CD14-positive monocyte (primary cell): ENCODE measurements at places on chromosomes 13 and 19.

- no peaks in the 10 kb centered on the region for H3K36me3 ChIP-seq
- H3K27ac ChIP-seq, result no peak overlapping the region
- H3K27me3 ChIP-seq, result no peaks in the 10 kb centered on the region
- DNase-seq, result no peak
- H3K4me1 ChIP-seq, result no peaks in the 10 kb centered on the region
Measured at GRCh38 chr19:50550594-50550966, 17.7 kb downstream of the LRRC4B start.

- no peak for DNase-seq
- H3K27ac ChIP-seq, result no peak overlapping the region
- H3K4me1 ChIP-seq, result no peaks in the 10 kb centered on the region
- H3K4me3 ChIP-seq, result no peak overlapping the region
- no peaks in the 10 kb centered on the region for H3K27me3 ChIP-seq
Measured at GRCh38 chr19:57302020-57302465, 18.2 kb upstream of the ZNF543 start.

- H3K4me3 ChIP-seq, result no peak overlapping the region
- no peaks in the 10 kb centered on the region for H3K36me3 ChIP-seq
- H3K27me3 ChIP-seq, result no peaks in the 10 kb centered on the region
Measured at GRCh38 chr13:109101550-109102144, 472.2 kb downstream of the MYO16 start.

DNA sequence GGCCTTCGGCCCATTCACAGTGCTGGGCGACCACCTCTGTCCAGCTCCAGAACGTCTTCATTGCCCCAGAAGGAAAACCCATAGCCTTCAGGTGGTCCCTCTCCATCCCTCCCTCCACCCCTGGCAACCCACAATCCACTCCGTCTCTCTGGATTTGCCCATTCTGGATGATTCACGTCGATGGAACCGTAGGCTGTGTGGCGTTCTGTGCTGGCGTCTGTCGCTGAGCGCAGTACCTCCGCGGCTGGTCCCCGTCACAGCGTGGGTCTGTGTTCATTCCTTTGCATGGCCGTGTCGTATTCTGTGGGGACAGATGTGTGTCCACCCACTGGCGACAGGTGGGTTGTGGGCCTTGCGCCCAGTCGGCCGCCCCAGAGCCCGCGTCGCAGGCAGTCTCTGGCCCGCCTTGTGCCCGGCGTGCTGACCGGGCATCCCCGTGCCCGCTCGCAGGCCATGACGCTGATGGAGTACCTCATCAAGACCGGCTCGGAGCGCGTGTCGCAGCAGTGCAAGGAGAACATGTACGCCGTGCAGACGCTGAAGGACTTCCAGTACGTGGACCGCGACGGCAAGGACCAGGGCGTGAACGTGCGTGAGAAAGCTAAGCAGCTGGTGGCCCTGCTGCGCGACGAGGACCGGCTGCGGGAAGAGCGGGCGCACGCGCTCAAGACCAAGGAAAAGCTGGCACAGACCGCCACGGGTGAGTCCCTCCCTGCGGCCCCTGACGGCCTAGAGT is 10.1 kb downstream of the EPN1 start:
- no peak overlapping the region for H3K4me3 ChIP-seq
- H3K27ac ChIP-seq, result no peak overlapping the region
- H3K36me3 ChIP-seq, result peaks cover 87% of the 10 kb centered on the region
- peaks cover 4% of the 10 kb centered on the region for H3K4me1 ChIP-seq

DNA sequence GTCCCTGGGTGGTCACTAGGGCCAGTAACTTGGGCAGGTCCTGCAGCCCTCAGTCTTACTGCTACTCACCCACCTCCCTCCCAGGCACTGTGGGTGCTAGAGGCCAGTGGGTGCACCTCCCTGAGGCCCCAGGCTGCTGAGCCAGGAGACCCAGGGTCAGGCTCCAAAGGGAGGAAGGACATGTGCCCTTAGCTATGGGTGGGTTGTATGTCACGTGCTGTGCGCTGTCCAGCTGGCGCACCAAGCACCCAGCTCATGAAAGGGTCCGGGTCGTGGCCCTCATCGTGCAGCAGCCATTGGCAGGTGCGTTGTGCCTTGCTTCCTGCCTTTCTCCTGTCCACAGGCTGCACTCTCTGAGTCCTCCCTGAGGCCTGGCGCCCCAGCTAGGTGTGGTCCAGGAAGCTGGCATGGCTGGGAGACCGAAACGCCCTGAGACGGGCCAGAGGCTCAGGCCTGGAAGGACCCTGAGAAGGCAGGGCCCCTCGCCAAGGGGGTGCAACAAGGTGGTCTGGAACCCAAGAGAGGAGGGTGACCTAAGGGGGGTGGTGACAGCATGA is 47.0 kb upstream of the KCTD15 start:
- H3K36me3 ChIP-seq, result no peaks in the 10 kb centered on the region
- no peaks in the 10 kb centered on the region for H3K27me3 ChIP-seq
- no peak for DNase-seq
- H3K4me3 ChIP-seq, result no peak overlapping the region
- no peak overlapping the region for H3K27ac ChIP-seq
- no peaks in the 10 kb centered on the region for H3K4me1 ChIP-seq

DNA sequence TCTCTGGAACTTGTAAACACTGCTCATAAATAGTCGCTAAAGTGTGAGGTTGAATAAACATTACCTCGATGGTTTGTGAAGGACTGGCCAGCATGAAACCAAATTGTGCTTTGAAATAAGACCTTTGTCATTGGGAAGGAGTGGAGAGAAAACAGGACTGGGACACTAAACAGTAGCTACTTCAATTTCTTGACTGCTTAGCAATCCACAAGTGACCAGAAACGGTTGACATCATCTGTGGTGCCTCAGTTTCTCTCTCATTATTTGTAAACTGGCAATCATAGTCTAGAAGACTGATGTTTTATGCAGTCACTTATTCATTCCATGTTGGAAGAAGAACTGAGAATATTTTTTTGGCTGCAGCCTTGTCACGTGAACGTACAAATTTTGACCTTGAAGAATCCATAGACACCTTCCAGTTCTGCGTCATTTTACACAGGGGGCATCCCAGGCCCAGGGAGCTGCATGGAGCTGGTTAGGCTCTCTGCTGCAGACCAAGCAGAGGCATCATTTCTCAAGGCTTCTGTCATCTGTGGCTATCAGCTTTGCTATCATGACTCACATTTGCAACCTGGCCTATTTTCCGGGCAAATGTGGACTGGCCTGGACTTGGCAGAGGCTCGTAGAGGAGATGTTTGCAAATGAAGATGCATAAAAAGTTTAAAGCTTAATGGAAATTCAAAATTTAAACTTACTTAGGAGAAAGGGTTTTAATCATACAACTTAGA is 391.8 kb downstream of the FGF9 start:
- no peak for DNase-seq
- H3K36me3 ChIP-seq, result no peaks in the 10 kb centered on the region
- no peaks in the 10 kb centered on the region for H3K4me1 ChIP-seq
- no peak overlapping the region for H3K27ac ChIP-seq
- no peak overlapping the region for H3K4me3 ChIP-seq
- H3K27me3 ChIP-seq, result no peaks in the 10 kb centered on the region

GRCh38 chr13:110640591-110641029 is 25.3 kb downstream of the NAXD start:
- H3K4me3 ChIP-seq, result no peak overlapping the region
- H3K36me3 ChIP-seq, result peaks cover 99% of the 10 kb centered on the region
- H3K27me3 ChIP-seq, result no peaks in the 10 kb centered on the region
- H3K27ac ChIP-seq, result peak overlapping the region; percentile 53
- DNase-seq, result no peak

DNA sequence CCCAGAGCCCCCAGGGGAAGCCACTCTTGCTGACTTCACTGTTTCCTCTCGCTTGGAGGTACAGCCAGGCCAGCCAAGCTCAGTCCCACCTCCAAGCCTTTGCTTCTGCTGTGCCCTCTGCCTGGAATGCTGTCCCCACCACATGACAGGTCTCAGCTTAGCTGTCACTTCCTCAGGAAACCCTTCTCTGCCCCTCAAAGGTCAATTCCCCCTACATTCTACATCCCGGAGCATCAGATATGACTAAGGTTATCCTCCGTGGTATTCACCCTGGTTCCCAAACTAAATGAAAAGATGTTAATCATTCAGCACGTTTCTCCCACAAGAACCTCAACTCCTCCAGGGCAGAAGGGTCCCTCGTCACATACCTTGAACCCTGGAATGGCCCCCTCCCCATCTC is 53.5 kb downstream of the PTPRS start:
- no peak for DNase-seq
- H3K27me3 ChIP-seq, result peaks cover 4% of the 10 kb centered on the region
- H3K27ac ChIP-seq, result no peak overlapping the region
- no peaks in the 10 kb centered on the region for H3K4me1 ChIP-seq
- H3K4me3 ChIP-seq, result no peak overlapping the region

GRCh38 chr19:18202778-18203407 is 949 bp downstream of the RAB3A start:
- DNase-seq, result peak; percentile 41
- peaks cover 9% of the 10 kb centered on the region for H3K36me3 ChIP-seq
- H3K4me3 ChIP-seq, result peak overlapping the region; percentile 51
- H3K27me3 ChIP-seq, result peaks cover 7% of the 10 kb centered on the region
- no peak overlapping the region for H3K27ac ChIP-seq

DNA sequence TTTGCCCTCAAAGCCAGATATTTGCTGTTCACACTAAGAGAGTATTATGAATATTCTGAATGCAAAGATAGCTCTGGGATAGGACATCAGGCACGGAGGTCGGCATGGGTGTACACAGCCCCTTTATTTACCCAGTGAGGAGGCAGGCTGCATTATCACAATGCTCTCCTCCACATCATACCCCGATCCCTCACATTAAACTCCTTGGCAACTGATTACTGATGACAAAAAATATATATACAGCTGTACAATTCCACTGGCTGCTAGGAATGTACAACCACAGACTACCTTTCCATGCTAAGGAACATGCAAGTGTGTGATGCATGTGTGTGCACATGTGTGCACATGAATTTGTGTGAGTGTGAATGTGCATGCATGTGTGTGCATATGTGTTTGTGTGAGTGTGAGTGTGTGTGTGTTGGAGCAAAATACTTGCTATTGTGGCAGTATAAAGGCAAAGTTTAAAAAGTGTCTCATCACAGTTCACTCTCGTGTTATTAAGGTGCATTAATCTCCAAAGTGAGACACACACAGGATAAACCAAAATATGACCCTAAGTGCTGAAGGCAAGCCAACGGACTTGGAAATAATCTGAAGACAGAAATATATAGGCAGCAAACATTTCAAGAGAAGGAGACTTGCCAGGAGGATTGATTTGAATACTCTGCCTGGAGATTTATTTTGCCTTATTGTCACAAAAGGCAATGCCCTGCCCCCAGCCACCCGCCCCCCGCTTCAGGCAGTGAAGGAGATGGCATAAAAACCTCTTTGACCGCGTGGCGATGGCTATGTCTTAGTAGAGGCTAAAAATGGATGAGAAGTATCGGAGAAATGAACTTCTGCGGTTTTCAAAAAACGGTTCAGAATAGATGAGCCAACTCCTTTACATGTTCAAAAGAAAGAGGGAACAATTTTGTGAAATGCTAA is 274.8 kb downstream of the TSHZ3 start:
- DNase-seq, result no peak
- H3K4me1 ChIP-seq, result no peaks in the 10 kb centered on the region
- no peak overlapping the region for H3K27ac ChIP-seq
- H3K36me3 ChIP-seq, result no peaks in the 10 kb centered on the region
- H3K27me3 ChIP-seq, result peaks cover 37% of the 10 kb centered on the region

DNA sequence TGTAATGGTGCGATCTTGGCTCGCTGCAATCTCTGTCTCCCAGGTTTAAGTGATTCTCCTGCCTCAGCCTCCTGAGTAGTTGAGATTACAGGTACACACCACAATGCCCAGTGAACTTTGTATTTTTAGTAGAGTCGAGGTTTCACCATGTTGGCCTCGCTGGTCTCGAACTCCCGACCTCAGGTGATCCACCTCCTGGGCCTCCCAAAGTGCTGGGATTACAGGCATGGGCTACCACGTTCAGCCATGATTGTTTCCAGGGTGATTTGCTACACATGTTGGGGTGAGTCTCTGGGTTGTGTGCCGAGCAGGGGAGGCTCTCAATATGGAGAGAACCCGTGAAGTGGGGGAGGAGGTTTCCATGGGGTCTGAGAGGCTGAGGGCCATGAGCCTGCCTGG is 24.8 kb upstream of the CEACAM21 start:
- DNase-seq, result no peak
- no peaks in the 10 kb centered on the region for H3K36me3 ChIP-seq
- peaks cover 72% of the 10 kb centered on the region for H3K4me1 ChIP-seq
- H3K4me3 ChIP-seq, result no peak overlapping the region

GRCh38 chr13:33080972-33081590 is 64.9 kb downstream of the KL start:
- no peak overlapping the region for H3K4me3 ChIP-seq
- no peak overlapping the region for H3K27ac ChIP-seq
- no peaks in the 10 kb centered on the region for H3K4me1 ChIP-seq
- H3K27me3 ChIP-seq, result no peaks in the 10 kb centered on the region
- H3K36me3 ChIP-seq, result no peaks in the 10 kb centered on the region

DNA sequence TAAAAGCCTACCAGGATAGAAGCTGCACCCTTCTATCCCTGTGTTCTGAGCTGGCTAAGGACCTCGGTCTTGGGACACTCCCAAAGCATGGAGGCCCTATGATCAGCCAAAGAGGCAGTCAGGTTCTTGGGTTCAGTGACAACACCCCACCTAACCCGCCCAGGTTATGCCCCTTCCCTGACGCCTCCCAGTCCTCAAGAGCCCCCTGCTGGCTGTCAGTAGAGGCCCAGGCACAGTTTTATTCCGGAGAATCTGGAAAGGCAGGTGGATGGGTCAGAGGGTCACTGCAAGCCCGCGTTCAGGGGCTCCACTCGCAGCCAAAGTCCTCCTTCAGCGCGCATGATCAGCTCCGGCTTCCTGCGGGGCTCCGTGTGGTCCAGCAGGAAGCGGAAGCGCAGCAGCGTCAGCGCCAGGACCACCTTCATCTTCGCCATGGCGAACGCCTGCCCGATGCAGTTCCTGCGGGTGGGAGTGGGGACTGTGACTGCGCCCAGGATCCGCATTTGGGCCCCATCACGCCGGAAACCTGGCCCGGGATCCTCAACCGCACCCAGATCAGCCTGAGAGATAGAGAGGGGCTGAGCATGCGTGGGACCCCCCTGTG is 22.3 kb downstream of the OR10H3 start:
- H3K27ac ChIP-seq, result no peak overlapping the region
- no peaks in the 10 kb centered on the region for H3K4me1 ChIP-seq
- peaks cover 6% of the 10 kb centered on the region for H3K27me3 ChIP-seq
- DNase-seq, result peak; percentile 12
- H3K4me3 ChIP-seq, result no peak overlapping the region
- no peaks in the 10 kb centered on the region for H3K36me3 ChIP-seq

GRCh38 chr19:53915000-53915399 is 5.9 kb downstream of the CACNG7 start:
- DNase-seq, result no peak
- H3K27me3 ChIP-seq, result peaks cover 11% of the 10 kb centered on the region
- no peaks in the 10 kb centered on the region for H3K36me3 ChIP-seq
- H3K27ac ChIP-seq, result no peak overlapping the region
- no peak overlapping the region for H3K4me3 ChIP-seq

DNA sequence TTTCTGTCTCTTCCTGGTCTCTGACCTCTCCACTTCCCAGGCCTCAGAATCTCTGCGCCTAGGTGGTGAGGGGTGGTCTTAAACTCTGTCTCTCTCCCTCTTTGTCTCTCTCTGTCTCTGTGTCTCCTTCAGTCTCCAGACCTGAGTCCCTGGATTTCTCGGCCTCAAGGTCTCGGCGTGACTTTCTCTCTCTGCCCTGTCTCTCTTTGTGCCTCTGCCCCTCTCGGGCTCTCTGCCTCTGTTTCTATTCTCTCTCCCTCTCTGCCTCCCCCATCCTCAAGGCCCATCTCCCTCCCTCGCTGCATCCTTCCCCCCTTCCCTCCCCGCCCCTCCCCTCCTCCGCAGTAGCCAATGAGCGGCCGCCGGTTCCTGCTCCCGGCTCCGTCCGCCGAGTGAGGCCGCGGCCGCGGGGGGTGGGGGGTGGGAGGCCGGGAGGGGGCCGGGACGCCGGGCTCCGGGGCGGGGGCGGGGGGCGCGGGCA is at the start of gene CACNG7:
TSS of gene CACNG7 (plus strand) at position 344 of the 481 bp plus-strand sequence. CDS start 3,554 bp downstream, outside the sequence.
- H3K36me3 ChIP-seq, result no peaks in the 10 kb centered on the region
- H3K27me3 ChIP-seq, result peaks cover 32% of the 10 kb centered on the region
- H3K4me1 ChIP-seq, result peaks cover 24% of the 10 kb centered on the region
- H3K4me3 ChIP-seq, result no peak within 1 kb of the TSS
- H3K27ac ChIP-seq, result no peak within 1 kb of the TSS
